ENCODE measurements at places on chromosomes 3 and 15.

DNA sequence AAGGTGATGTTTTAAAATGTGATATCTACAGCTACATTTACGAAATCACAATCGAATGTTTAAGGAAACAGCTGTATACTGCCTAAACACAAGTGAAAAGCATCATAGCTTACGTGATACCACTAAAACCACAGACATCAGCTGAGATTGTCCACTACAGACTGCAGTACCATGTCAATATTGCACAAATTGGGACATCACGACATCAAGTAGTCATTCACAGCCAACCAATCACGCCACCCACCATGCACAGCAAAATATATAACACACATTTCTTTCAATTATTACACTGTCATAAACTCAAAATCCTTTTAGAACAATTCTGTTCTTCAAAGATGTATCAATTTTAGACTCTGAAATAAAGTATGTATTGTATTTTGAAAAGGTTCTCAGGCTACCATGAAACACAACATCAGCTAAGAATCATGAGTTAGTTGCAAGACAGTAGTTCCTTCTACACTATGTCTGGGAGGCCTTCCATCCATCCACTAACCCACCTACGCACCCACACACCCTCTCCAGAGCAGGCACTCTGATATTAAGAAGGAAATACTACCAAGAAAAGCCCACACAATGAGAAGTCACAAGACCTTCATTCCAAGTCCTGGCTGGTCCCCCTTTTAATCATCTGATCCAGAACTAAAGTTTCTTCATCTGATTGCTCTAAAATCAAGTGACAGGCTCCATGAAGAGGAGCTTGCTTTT lies 3.1 kb downstream of the DMXL2 start:
- DNase-seq: no peak

GRCh38 chr3:66437341-66437929 lies 63.4 kb downstream of the LRIG1 start:
- DNase-seq: no peak

GRCh38 chr3:126914226-126914625 lies 68.7 kb upstream of the PLXNA1 start:
- no peak for DNase-seq

DNA sequence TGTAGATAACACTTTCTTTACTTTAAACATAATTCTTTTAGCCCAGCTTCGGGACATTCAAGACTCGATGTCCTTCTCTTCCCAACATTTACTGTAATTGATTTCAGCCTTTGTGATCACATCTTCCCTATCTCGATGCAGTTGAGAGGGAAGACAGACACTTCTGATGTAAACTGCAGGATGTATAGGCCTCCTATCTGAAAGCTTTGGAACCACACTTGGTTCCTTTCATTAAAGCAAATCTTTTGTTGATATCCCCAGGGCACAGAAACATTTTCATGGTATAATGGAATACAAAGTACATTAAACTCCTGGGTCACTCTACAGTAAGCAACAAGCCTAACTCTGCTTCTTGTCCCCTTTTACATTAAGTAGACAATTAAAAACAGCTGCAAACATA lies 6.4 kb downstream of the GRM7 start:
- no peak for DNase-seq

DNA sequence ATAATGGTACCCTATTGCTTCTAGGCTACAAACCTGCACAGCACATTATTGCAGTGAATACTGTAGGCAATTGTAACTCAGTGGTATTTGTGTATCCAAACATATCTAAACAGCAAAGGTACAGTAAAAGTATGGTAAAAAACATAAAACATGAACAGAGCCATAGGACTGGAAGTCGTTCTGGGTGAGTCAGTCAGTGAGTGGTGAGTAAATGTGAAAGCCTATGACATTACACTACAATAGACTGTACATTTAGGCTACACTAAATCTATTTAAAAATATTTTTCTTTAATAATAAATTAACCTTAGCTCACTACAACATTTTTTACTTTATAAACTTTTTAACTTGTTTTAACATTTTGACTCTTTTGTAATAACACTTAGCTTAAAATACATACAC lies 21.3 kb downstream of the RAB6B start:
- DNase-seq: no peak

DNA sequence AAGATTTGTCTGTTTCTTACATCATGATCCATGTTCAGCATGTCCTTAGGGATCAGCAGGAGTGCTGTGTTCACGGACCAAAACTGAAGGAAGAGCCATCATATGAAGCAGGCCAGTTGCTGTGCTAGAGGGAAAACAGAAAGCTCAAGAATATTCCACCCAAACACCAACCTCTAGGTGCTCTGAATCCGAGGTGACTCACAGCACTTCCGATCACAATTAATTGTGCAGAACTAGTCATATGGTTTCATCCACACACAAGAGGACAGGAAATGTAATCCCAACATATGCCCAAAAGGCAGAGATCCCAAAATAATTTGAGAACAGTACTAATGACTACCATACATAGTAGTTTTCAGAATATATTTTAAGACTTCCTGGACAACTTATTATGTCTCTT lies 257.9 kb upstream of the KCNH8 start:
- no peak for DNase-seq
